ENCODE measurements at places on chromosomes 4 and X. TPM values are rescaled to one million over a fixed set of nuclear protein-coding genes. Genes with fewer than 3 reads are reported as not detected.
A peak's percentile ranks its signal among the peaks of the same experiment; 100 is the strongest.

- DNase-seq, result no peak
Measured at GRCh38 chrX:77967631-77968030, 1.8 kb downstream of the PGAM4 start.

- DNase-seq, result no peak
Measured at GRCh38 chrX:154818916-154819770, 13.9 kb upstream of the MPP1 start.

DNA sequence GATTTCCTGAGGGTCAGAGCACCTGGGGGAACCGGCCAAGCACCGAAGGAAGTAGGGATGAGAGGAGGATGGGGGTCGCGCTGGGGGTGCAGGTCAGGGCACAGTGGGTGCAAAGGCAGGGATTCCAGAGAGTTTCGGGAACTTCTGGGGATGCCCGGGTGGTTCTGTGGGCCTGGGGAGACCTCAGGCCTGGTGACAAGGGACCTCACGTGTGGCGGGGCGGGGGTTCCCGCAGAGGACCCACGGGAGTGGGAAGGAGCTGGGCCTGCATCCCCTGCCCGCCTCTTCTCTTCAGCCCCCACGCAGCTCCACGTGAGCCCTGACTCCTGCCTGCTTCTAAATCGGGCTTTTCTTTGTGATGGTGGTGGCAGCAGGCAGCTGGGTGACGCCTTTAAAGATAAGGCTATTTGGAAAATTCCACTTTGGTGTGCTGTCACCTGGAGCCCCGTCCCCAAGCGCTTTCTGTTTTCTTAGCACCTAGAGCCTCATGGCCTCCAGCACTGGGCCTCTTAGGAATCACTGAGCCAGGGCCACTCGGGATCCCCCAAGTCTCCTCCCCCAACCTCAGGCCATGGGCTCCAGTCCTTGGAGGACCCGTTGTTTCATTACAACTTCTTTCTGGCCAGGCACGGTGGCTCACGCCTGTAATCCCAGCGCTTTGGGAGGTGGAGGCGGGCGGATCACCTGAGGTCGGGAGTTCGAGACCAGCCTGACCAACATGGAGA lies 7.1 kb upstream of the TBC1D14 start:
- no peak for DNase-seq

GRCh38 chrX:9535101-9535500 lies 70.2 kb downstream of the TBL1X start:
- no peak for DNase-seq

GRCh38 chr4:99668472-99668871 lies 10.8 kb upstream of the C4orf54 start:
- DNase-seq, result no peak

GRCh38 chrX:120428309-120428708 lies 40.8 kb downstream of the LAMP2 start:
- peak; percentile 25 for DNase-seq

DNA sequence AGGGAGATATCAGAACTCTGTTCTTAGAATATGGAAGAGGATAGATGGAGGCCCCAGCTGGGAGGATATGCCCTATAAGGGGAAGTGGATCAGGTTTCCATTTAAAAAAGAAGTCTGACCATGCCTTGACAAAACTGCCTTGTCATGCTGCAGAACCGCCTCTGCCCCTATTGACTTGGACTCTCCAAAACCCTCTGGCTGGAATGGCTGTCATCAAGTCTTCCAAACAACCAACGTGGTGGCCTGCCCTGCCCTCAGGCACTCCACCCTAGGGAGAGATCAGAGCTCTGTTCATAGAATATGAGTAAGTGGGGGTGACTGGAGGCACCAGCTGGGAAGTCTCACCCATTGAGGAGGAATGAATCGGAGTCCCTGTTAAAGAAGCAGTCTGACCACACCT lies 114.9 kb downstream of the VSIG4 start:
- no peak for DNase-seq

TSC22D3 gene
- total RNA-seq, result 18.9 TPM

PABPC1L2A gene
- total RNA-seq, result not detected

TBCK gene
- total RNA-seq, result 25.5 TPM

STARD8 gene
- total RNA-seq, result 12.7 TPM

SPANXN3 gene
- total RNA-seq, result not detected

PASD1 gene
- not detected for total RNA-seq

DNA sequence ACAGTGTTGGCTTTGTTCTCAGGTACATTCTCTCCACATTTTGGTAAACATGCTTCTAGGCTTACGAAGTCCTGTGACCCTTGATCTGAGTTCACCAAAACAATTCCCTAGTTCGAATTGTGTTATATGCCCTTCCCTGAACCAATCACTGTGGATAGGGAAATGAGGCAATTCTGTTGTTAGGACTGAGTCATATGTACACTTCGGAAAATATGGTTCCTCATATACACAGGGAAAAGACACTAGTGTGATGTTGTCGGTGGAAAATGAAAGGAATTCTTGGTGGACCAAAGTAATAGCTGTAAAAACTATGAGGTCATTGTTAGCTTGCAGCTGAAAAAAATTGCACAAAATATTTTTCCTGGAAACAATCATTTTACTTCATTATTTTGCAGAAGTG lies 46.6 kb upstream of the MAGEC2 start:
- DNase-seq, result no peak

SPANXA1 gene
- total RNA-seq, result not detected

GRCh38 chrX:139126493-139126892 lies 404.0 kb upstream of the F9 start:
- DNase-seq, result no peak

GRCh38 chrX:154809939-154810665 lies 4.8 kb upstream of the MPP1 start:
- no peak for DNase-seq

All from glomerular endothelial cell (primary cell).